Cortex of kidney (tissue), 1 donor: ENCODE measurements at places on chromosomes 4 and X.

GRCh38 chrX:39442332-39442731 is 641.1 kb downstream of the MID1IP1 start:
- DNase-seq = no peak

GRCh38 chr4:73275318-73275654 is 16.7 kb upstream of the ANKRD17 start:
- DNase-seq = no peak

GRCh38 chr4:1246111-1246881 is 2.6 kb downstream of the CTBP1 start:
- DNase-seq = no peak

DNA sequence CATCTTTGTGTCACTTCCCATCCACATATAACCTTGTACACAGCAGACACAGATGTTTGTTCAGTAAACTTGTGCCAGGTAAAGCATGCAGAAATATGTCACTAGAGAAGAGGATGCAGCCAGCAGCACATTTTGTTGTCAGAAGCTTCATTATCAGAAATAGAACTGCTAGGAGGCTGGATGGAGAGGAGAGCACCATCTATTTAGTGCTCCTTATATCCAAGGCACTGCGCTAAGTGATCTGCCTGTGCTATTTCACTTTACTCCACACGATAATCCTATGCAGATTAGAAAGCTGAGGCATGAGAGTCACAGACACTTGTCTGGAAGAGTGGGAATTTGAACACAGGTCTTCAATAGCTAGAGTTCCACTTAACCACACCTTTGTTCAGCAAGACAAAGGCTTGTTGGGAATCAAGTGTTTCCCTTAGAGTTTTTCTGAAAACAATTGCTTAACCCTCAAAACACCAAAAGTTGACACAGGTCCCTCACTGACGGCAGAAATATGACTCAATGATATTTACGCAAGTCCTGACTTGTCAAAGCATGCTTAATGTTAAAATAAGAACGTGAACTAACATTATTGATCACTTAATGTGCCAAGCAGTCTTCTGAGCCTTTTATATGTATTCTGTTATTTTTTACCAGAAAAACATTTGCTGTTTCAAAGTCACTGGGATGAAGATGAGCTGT is 1.2 kb upstream of the QDPR start:
- no peak for DNase-seq

- no peak for DNase-seq
These were observed 16.5 kb downstream of the CETN2 start for GRCh38 chrX:152814048-152814447.

GRCh38 chrX:97039363-97040029 is 155.8 kb downstream of the RPA4 start:
- DNase-seq = no peak

GRCh38 chr4:119310826-119311225 is 11.1 kb downstream of the FABP2 start:
- no peak for DNase-seq

GRCh38 chr4:22055954-22056353 is 107.4 kb upstream of the KCNIP4 start:
- no peak for DNase-seq

DNA sequence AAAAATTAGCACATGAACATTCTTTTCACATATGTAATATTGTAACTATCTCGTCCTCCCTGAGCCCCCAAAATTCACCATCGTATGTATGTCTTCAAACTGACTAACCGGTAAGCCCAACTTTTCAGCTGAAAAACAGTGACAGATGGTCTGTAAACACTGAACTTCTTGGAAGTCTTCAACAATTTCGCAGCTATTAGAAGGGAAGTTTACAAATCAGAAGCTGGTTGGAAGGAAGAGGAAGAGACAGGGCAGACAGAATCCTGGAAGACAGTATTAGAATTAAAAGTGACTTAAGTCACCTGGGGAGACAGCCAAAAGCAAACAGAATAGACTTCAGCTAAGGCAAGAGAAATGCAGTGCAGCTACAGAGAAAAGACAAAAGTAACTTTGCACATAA is 858.4 kb downstream of the ADGRL3 start:
- no peak for DNase-seq

DNA sequence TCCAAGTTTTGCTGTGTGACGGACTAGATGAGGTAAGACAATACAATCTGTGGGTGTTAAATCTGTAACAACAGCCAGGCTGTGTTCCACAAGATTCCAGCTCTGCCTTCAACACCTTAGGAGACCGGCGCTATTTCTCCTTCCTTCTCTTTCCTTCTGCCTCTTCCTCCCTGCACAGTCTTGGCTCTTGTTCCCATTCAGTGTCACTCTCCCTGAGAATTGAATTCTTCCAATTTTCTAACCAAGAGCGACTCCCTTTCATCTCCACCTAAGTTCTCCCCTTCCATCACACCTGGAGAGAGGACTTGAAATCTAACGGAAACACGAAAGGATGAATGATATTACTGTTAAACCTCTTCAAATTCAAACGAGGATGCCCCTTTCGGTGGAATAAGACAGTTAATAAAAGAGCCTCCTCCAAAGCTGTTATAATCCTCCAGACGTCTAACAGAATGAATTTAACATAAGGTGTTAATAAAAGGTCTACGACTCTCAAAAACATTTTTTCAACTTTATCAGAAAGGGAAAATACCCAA is 2.7 kb downstream of the EPHA5 start:
- DNase-seq = no peak

- DNase-seq = no peak
These were observed 8.2 kb upstream of the RUFY3 start for GRCh38 chr4:70713453-70714078.

- DNase-seq = no peak
These were observed 5.8 kb downstream of the CPE start for GRCh38 chr4:165384598-165384997.

GRCh38 chrX:39242187-39242586 is 440.9 kb downstream of the MID1IP1 start:
- no peak for DNase-seq

GRCh38 chrX:67585401-67585800 is 41.6 kb downstream of the AR start:
- no peak for DNase-seq

DNA sequence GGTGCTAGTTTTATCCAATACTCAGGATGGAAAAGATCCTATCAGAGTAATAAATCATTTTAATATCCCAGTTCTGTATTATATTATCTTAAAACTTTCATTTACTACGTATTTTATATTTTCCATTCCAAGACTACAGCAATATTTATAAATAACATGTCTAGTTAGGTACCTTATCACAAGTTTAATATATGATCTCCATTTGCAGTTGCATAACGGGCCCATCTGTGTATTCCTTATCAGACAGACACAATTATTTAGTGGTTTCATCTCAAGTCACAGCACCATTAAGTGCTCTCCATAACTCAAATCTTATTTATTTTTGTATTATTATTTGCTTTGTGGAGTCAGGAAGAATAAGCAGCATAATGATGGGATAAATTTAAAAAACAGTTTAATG is 333.9 kb downstream of the SH2D1A start:
- no peak for DNase-seq

DNA sequence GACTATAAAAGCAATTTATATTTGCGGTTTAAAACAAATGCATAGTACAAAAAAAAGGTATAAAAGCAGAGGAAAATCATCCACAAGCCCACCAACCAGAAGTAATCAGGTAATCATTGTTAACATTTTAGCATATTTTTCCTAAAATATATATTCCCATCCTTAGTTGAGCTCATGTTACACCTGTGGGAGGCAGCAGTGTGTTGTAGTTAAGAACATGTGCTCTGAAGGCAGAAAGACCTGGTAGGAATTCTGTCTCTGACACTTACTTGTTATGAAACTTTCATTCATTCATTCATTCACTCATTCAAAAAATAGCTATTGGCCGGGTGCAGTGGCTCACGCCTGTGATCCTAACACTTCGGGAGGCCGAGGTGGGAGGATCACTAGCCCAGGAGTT is 15.4 kb upstream of the CDKL5 start:
- no peak for DNase-seq

GRCh38 chrX:25013632-25014365 is 2.0 kb downstream of the ARX start:
- DNase-seq = no peak

- DNase-seq = no peak
These were observed 71.1 kb downstream of the CLOCK start for GRCh38 chr4:55475394-55476243.

GRCh38 chrX:9829308-9830267 is 43.4 kb downstream of the SHROOM2 start:
- no peak for DNase-seq

DNA sequence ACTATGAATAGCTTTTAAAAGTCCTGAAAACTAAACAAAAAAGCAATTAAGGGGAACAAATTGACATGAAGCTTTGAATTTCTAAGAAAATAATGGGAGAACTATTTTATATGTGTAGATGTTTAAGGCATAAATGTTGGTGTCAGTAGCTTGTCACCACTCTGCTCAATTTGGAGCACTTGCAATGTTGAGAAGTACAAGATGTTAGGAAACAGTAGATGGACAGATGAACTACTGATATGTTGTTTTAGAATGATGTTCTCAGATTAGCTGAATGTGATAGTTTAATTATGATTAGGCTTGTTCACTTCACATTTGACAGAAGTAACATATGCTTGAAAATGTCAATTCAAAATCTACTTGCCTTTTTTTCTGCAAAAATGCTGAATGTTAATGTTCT is 525.7 kb upstream of the IGFBP7 start:
- no peak for DNase-seq

- DNase-seq = no peak
These were observed 150.2 kb upstream of the MAMLD1 start for GRCh38 chrX:150212672-150213480.

GRCh38 chrX:134692990-134693389 is 34.7 kb upstream of the PLAC1 start:
- no peak for DNase-seq

GRCh38 chr4:165502916-165503907 is 124.4 kb downstream of the CPE start:
- no peak for DNase-seq

DNA sequence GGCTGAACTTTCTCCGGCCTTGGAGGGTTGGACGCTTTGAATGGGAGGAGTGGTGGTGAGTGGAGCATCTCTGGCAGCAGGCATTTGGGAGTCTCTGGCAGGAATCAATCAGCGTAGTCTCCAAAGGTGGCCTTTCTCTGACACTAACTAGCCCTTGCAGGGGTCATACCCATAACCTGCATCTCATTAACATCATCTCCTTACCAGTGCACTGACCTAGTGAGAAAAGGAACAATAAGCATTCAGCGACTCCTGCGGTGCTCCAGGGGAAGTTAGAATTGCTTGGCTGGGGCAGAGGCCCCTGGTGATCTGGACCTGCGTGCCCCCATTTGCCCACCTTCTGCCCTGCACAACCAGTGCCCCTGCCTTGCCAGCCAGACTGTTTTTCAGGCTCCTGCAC is 161.9 kb downstream of the PTTG2 start:
- DNase-seq = no peak

- DNase-seq = no peak
These were observed 117.1 kb upstream of the DKK2 start for GRCh38 chr4:107153228-107153627.

- no peak for DNase-seq
These were observed 50.8 kb upstream of the TRIM2 start for GRCh38 chr4:153153339-153153871.

GRCh38 chrX:106891762-106892460 is 11.2 kb downstream of the RIPPLY1 start:
- no peak for DNase-seq

- no peak for DNase-seq
These were observed 8.0 kb upstream of the PALLD start for GRCh38 chr4:168488869-168489274.

DNA sequence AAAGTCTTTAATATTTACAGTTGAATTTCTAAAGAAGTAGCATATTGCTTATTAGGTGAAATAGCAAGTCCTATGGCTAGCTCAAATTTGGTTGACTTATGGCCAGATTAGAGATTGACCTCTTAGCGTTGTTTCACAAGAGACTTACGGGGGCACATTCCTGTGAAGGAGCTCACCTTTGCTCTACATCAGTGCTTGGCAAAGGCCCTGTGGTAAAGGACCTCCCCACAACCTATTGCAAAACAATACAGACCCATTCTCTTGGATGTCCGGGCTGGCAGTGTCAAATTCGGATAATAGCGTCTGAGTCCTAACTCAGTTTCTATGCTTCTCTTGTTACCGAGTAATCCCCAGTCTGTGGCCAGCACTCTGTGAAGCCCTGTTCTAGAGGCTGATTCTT is 10.9 kb downstream of the PDHA1 start:
- DNase-seq = no peak
